Activated naive CD8-positive, alpha-beta T cell treated with anti-CD3 and anti-CD28 coated beads for 36 hours (primary cell): ENCODE measurements at places on chromosomes 7 and 10.
A peak's percentile ranks its signal among the peaks of the same experiment; 100 is the strongest.

DNA sequence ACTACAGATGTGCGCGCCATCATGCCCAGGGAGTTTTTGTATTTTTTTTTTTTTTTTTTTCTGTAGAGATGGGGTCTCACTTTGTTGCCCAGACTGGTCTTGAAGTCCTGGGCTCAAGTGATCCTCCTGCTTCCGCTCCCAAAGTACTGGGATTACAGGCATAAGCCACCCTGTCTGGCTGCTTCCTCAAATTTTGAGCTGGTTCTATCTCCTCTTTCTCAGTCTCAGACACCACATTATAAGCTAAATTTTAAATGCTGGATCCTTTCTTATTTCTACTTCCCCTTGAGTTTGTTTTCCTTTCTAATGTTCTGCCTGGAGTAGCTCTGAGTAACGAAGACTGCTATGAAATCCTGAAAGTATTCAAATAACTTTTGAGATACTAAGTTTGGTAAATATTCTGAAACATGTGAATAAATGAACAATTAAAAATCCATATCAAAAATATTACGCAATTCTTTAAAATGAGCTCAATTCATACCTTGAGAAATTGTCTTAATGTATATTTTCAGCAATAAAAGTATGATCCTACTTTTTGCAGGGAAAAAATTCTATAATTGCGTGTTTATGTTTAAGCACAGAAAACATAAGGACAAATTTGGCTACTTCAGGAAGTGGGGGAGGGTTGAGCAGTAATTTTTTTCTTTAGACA lies 15.0 kb downstream of the TCAF1 start:
- DNase-seq: no peak

DNA sequence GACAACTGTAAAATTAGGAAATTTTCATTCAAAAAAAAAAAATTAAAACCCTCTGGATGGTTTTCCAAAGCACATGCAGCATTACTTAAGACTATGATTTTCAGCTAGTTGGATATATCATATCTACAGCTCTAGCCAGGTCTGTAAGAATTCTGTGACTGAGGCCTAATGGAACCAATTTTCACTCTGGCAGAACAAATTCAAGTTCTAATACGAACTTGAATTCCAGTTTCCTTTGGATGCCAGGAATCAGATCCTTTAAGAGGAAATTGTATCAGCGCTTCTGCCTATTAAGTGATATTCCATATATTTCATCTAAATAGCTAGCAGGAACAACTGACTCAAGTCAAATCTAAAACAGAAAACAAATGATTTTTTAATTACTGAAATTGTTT lies 34.8 kb downstream of the SKIDA1 start:
- no peak for DNase-seq

GRCh38 chr10:131739206-131739605 lies 161.6 kb upstream of the PPP2R2D start:
- no peak for DNase-seq

- DNase-seq: no peak
Measured at GRCh38 chr7:140289804-140290203, 108.5 kb downstream of the SLC37A3 start.

DNA sequence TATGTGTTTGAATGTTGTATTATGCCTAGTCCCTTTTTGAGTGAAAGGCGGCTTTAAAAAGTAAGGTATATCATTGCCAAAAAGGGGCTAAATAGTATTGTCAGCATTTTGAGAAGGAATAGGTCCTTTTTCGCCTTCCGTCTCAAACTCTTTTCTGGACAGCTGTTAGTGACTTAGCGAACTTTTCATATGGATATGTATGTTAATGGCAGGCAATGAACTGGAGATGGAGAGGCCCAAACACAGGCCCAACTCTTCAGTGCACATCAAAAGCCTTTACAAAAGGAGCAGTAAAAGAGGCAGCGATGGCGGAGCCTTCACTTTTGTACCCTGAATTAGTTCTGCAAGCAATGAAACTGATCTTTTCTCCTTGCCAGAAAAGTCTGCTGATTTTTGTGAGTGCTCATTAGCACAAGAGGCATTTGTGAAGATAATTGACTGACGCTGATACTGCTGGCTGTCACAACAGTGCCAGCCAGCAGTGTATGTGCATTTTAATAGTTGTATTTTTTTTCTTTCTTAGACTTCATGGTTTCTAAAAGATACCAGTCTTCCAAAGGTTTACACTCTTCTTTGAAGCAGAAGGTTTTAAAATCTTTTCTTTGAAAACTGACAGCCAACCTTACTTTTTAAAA lies 243.7 kb upstream of the SP8 start:
- no peak for DNase-seq

GRCh38 chr10:53808677-53809372 lies 992.2 kb downstream of the PCDH15 start:
- no peak for DNase-seq

DNA sequence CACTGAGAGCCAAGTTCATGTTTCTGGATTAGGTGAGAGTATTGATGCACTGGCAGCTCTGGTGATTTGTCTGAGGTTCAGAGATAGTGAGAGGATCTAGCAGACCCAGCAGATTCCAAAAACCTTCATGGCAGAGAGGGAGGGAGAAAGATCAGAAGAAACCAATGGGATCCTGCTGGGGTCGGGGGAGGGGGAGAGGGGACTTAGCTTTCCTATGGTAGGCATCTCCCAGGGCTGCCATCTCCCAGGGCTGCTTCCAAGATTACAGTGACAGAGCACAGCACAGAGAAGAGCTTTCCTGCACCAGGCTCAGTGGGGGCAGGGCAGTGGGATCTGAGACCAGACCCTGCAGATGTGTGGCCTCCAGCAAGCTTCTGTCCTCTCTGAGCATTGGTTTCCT lies 76.8 kb upstream of the GDF10 start:
- DNase-seq: no peak

DNA sequence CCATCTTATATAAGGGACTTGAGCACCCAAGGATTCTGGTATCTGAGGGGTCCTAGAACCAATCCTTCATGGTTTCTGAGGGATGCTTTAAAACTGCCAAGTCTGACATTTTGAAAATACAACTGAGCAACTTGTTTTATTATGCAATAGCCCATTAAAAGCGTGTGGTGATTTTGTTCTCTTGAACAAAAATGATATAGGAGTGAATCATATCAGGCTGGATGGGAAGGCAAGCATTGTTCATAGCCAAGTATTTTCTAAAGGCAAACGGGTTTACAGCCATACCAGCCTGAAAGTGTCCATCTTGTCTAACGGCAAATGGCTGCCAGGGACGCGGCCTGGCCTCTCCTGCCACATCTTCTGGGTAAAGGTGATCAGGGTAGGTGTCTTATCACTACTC lies 23.4 kb downstream of the RPP38 start:
- no peak for DNase-seq

- no peak for DNase-seq
Measured at GRCh38 chr10:56481521-56482091, 120.5 kb upstream of the ZWINT start.

- no peak for DNase-seq
Measured at GRCh38 chr10:24324651-24325050, 115.7 kb downstream of the KIAA1217 start.

DNA sequence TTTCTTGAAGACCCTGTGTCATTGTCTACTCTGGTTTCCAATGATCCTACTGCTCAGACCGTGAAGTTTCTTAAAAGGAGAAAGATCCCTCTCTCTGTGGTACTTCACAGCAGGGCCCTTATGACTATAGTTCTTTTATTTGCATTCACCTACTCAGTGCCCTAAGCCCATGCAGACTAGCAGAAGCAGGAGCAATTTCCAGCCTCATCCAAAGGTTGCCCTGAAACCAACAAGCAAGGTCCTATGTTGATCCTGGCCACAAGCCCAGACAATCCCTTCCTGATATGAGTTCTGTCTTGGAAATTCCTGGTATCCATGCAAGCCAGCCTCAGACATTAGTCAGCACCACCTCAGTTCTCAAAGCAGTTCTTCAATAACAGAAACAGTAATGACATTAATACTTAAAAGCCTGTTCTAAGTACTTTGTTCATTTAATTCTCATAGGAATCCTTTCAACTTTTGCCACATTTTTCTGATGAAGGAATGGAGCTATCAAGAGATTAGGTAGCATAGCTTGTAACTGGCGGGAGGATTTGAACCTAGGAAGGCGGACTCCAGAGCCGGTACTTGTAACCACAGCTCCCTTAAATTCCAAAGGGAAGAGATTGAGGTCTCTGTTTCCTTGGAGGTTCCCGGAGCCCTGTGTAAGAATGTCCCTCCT lies 58.1 kb upstream of the ST8SIA6 start:
- DNase-seq: no peak

GRCh38 chr7:77329466-77330168 lies 86.5 kb downstream of the GSAP start:
- DNase-seq: no peak

GRCh38 chr10:32446536-32447406 lies 831 bp downstream of the CCDC7 start:
- DNase-seq: no peak

GRCh38 chr7:39691821-39692220 lies 68.4 kb downstream of the RALA start:
- DNase-seq: no peak

DNA sequence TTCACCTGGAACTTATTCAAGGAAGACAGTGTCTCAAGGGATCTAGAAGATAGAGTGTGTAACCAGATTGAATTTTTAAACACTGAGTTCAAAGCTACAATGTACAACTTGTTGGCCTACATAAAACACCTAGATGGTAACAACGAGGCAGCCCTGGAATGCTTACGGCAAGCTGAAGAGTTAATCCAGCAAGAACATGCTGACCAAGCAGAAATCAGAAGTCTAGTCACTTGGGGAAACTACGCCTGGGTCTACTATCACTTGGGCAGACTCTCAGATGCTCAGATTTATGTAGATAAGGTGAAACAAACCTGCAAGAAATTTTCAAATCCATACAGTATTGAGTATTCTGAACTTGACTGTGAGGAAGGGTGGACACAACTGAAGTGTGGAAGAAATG lies 10.9 kb downstream of the IFIT3 start:
- DNase-seq: no peak

DNA sequence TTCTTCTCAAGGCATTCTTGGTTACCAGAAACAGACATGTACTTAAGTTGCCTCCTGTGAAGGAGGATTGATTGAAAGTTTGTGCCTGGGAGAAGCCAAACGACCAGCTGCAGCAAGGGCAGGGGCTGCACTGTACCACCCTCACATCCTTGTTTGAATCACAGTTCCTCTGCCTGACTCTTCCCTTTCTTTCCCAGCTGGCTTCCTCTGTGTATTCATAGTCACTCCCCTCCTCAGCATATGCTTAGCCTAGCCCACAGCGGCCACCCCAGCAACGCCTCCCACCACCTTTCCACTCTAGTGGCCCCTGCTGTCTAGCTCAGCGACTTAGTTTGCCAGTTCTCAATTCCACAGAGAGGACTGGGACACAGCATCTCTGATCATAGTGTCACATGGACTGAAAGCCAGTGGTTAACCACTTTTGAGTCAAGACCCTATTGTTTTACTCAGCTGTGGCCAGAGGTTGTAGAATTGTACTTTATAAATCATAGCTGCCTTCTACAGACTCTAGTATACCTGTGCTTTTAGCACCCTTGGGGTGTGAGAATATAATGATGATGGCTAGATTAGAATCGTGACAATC lies 643.0 kb downstream of the SUGCT start:
- DNase-seq: no peak

- DNase-seq: no peak
Measured at GRCh38 chr10:115023715-115024114, 69.5 kb upstream of the ATRNL1 start.

DNA sequence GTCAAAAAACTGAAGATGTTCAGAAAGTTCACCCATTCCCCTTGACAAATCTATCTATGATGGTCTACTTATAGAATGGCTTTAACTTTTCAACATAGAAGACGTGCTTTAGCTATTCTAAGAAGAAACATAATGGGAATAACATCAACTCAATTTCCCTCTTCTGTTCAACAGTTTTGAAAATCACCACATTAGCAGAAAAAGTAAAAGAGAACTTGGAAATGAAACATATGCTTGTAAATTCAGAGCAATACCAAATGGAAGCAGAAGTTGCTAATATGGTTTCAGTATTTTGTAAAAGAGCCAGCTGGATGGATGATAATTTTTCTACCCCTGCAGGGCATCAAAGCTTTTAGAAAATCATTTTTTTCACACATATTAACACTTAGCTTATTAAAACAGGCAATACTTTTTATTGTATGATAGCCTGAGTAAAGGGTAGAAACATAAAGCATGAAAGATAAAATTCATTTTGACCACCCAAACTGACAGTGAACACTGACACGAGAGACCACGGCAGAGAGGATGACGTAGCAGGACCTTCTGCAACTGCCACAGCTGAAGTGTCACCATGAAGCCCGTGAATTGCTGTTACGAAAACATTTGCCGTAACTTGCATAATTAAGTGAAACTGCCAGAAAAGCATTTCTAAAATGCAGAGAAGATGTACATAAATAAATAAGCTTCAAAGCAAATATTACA lies 39.2 kb upstream of the FEZF1 start:
- DNase-seq: no peak

- DNase-seq: peak; percentile 24
Measured at GRCh38 chr10:63707254-63707910, 186.2 kb downstream of the REEP3 start.

- DNase-seq: no peak
Measured at GRCh38 chr7:8226501-8226900, 35.5 kb downstream of the ICA1 start.

- DNase-seq: no peak
Measured at GRCh38 chr7:107939573-107940489, 48.8 kb downstream of the DLD start.

GRCh38 chr7:76357475-76358010 lies 1.2 kb downstream of the YWHAG start:
- DNase-seq: no peak

GRCh38 chr7:28336806-28337205 lies 75.5 kb upstream of the CREB5 start:
- no peak for DNase-seq

- DNase-seq: no peak
Measured at GRCh38 chr10:86813101-86813500, 56.7 kb downstream of the BMPR1A start.

- DNase-seq: no peak
Measured at GRCh38 chr7:73779517-73779916, 9.4 kb upstream of the CLDN3 start.

DNA sequence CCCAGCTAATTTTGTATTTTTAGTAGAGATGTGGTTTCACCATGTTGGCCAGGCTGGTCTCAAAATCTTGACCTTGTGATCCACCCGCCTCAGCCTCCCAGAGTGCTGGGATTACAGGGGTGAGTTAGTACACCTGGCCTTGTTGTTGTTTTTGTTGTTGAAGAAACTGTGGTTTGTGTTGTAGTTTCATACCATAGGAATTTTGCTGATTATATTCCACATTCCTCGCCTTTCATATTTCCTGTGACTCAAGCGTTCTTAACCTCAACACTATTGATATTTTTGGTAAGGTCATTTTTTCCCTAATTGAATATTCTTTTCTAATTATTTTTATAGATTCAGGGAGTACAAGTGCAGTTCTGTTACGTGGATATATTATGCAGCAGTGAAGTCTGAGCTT lies 16.7 kb downstream of the LIPF start:
- DNase-seq: no peak

DNA sequence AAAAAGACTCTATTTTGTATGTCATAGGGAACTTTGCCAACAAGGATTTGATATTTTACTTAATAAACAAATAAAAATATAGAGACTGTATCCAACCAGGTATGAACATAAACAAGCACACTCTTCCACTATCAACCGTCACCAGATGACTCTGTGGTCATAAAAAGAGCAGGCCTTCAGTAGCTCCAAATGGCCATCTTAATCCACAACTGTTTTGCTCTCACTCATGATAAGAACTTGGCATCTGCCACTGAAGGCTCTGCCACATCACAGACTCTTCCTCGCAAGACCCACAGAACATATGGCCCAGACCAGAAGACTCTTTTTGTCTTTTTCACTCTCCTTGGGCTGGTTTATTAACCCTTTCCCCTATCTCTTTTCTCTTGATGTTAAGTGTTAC lies 98.7 kb upstream of the POM121L12 start:
- no peak for DNase-seq
